ENCODE measurements at places on chromosomes 4 and X.

DNA sequence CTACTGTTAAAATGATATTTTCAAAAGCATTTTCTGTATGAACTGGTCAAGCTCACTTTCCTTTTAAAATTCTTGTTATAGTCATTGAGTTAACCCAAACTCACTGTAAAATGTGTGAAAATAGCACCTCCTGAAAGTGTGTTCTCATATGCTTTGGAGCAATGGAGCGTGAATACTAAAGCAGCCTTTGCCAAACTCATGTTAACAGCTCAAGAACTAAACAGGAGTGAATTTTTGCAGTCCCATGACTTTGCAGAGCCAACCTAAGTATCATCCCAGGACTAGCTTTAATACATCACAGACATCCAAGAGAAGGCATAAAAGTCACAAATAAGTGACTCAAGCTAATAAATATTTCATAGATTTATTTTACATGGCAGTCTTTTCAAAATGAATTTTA, 2.3 kb downstream of the AMMECR1 start:
- no peak overlapping the region for H3K4me3 ChIP-seq
- no peak for DNase-seq
- no peak overlapping the region for H3K27ac ChIP-seq

- peaks cover 5% of the 10 kb centered on the region for H3K4me1 ChIP-seq
- DNase-seq: no peak
- H3K4me3 ChIP-seq: no peak overlapping the region
- H3K27me3 ChIP-seq: no peaks in the 10 kb centered on the region
Measured at GRCh38 chr4:94334476-94334875, 8.2 kb downstream of the HPGDS start.

GRCh38 chr4:5474756-5475155, 233.6 kb downstream of the EVC2 start:
- no peak overlapping the region for H3K27ac ChIP-seq
- H3K27me3 ChIP-seq: no peaks in the 10 kb centered on the region
- H3K4me3 ChIP-seq: no peak overlapping the region

DNA sequence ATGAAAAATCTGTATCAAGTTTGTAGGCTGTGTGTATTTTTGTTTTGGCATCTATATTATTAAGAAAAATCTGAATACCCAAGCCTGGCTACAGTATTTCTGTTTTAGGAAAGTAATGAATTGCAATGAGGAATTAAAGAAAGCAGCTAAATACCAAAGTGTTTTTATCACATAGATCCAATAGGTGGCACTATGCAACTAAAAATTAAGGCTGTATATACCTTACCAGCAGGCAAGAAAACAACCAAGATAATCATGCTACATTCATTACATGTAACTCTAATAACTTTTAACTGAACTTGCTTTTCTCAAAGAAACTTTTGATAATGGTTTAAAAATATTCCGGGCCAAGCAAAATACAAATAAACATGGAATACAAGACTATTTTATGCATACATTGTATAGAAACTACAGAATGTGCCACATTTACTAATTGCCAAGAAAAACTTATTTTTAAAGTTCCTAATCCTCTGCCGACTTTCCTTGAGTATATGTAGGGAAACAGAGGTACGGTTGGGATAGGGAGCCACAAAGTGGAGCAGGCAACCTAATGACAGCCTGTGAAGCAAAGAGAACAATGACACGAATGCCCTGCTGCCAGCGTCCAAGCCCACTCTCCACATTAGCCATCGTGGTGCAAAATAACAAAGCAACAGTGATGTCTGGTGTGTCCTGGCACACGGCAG, 63.7 kb downstream of the SEC24D start:
- H3K27ac ChIP-seq: no peak overlapping the region
- H3K27me3 ChIP-seq: no peaks in the 10 kb centered on the region
- peaks cover 1% of the 10 kb centered on the region for H3K36me3 ChIP-seq
- DNase-seq: no peak

- H3K4me3 ChIP-seq: no peak overlapping the region
- no peak for DNase-seq
- no peaks in the 10 kb centered on the region for H3K36me3 ChIP-seq
- H3K27ac ChIP-seq: no peak overlapping the region
- no peaks in the 10 kb centered on the region for H3K4me1 ChIP-seq
Measured at GRCh38 chr4:184750926-184751584, 17.2 kb upstream of the CENPU start.

DNA sequence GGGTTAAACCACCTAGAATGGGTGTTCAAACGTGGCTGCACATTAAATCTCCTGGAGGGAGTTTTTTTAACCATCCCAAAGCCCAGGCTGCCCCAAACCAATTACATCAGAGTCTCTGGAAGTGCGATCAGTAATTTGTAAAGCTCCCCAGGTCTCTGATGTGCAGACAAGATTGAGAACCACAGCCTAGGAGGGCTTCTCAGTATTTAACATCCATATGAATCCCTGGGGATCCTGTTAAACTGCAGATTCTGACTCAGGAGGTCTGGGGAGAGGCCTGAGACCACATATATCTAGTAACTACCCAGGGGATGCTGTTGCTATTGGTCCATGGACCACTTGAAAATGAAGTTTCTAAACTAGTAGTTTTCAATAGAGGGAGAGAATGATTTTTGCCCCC, 42.6 kb downstream of the SMPX start:
- no peaks in the 10 kb centered on the region for H3K4me1 ChIP-seq
- H3K27ac ChIP-seq: no peak overlapping the region

DNA sequence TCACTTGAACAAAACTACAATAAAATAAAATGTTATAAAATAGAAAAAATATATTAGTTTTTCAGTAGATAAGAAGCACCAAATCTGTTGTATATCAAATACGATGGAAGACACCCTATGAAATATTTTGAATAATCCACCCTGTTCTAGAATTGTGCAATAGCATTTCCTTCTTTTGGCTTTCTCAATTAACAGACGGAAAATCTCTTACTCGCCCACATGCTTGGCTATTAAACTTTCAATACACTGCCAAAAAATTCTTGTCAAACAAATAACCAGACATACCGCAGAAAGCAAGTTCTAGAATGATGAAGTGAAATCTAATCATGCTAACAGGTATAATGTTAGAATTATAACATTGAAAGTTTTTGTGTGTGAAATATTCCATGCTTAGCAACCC, 671.6 kb upstream of the SLIT2 start:
- no peak overlapping the region for H3K27ac ChIP-seq
- no peaks in the 10 kb centered on the region for H3K27me3 ChIP-seq
- H3K4me3 ChIP-seq: no peak overlapping the region
- no peaks in the 10 kb centered on the region for H3K36me3 ChIP-seq

DNA sequence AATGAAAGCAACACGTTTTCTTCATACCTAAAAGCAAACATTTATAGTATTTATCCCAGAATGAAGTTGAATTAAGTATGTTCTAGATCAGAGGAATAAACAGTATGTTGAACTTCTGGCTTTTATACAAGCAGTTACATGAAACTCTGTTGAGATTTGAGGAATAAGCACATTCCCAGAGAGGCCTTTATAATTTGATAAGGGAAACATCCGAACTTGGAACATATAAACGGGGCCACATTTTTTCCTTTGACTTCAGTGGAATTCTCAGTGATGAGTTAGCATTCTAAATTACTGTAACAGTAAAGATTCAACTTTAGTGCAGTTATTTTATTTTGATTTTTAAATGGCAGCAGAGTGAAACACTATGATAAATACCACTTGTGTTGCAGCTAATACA, 119.5 kb downstream of the GLRA3 start:
- no peak for DNase-seq
- H3K36me3 ChIP-seq: no peaks in the 10 kb centered on the region
- H3K27ac ChIP-seq: no peak overlapping the region
- no peak overlapping the region for H3K4me3 ChIP-seq

GRCh38 chr4:112318239-112319142, 21.3 kb downstream of the ALPK1 start:
- H3K4me3 ChIP-seq: no peak overlapping the region
- no peak overlapping the region for H3K27ac ChIP-seq
- H3K4me1 ChIP-seq: peaks cover 6% of the 10 kb centered on the region
- H3K27me3 ChIP-seq: no peaks in the 10 kb centered on the region
- H3K36me3 ChIP-seq: no peaks in the 10 kb centered on the region
- no peak for DNase-seq

DNA sequence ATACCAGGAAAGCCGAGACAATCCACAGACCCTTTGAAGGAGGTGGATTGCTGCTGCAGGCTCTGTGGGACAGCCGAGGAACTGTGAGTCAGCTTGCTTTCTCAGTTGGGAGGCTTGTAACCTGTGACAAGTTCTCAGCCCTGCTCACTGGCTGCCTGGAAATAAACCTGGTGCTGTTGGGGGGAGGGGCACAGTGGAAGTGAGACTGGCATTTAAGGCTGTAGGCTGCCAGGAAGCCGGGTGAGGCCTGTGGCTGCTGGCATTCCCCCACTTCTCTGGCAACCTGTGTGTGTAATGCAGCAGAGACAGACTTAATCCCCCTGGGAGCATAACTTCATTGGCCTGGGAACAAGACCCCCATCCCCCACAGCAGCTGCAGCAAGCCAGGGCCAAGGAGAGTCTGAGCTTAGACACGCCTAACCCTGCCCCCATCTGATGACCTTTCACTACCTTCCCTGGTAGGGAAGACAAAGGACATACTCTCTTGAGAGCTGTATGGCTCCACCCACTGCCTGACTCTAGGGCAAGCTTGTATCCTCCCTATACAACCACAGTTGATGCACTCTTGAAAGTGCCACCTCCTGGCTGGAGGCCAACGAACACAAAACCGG, 64.1 kb downstream of the ALPK1 start:
- no peak overlapping the region for H3K4me3 ChIP-seq
- no peak overlapping the region for H3K27ac ChIP-seq

DNA sequence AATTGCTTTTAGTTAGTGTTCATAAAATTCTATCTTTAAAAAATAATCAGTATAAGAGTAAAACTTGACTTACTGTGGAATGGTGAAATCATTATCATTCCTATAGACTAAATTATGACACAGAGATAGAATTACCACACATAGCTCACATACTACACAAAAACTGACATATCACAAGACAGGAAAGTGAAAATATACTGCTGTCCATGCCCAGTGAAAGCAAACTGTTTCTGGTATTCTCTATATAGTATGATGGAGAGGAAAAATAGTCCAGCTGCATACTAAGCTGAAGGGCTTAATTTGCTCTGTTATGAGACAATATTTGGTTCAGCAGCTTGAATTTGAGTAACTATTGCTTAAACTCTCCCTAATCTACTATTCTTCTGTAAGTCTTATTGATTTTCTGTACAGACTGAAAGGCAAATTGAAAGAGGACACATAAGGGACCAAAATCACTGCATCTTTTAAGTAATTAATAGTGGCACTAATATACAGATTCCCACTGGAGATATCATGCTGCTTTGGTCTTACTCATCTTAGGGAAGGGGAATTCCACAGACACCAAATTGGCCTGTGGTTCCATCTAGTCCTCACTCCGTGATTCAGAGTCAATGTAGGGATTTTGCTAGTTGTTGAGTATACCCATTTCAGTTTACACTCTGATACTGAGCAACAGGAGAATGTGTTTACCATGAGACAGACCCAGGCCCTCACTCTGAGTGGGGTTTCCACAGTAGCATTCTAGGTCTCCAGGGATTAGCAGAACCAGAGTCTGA, 47.4 kb upstream of the AGA start:
- H3K27ac ChIP-seq: no peak overlapping the region
- H3K4me1 ChIP-seq: no peaks in the 10 kb centered on the region
- no peak overlapping the region for H3K4me3 ChIP-seq
- no peaks in the 10 kb centered on the region for H3K27me3 ChIP-seq
- DNase-seq: no peak

DNA sequence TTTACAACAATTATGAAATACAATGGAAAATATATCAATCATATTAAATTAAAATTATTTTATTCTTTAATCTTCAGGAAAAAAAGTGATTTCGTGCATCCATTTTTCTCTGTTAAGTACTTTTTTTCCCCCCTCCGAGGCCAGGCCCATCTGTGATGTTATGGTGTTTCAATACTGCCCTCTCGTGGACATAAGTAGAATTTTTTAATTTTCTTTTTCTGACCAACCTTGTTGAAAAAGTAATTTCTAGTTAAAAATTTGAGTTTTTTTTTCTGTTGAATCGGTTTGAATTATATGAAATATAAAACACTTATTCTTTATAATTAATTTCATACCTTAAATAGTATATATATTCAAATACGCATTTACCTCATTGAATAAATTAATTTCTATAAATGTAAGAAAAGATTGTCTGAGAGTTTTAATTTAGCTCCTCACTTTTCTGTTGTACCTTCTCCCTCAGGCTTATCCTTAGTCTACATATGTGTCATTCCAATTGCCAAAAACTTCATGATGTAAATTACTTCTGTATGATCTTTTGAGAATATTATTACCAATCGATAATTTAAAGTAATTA, 175.8 kb upstream of the TECRL start:
- DNase-seq: no peak
- no peaks in the 10 kb centered on the region for H3K27me3 ChIP-seq
- H3K4me1 ChIP-seq: no peaks in the 10 kb centered on the region

Measured in effector memory CD4-positive, alpha-beta T cell (primary cell).